ENCODE measurements at places on chromosomes 3 and 15. TPM values are rescaled to one million over a fixed set of nuclear protein-coding genes. Genes with fewer than 3 reads are reported as not detected.

GRCh38 chr3:195249858-195250464 lies 21.0 kb downstream of the XXYLT1 start:
- no peak for DNase-seq

DNA sequence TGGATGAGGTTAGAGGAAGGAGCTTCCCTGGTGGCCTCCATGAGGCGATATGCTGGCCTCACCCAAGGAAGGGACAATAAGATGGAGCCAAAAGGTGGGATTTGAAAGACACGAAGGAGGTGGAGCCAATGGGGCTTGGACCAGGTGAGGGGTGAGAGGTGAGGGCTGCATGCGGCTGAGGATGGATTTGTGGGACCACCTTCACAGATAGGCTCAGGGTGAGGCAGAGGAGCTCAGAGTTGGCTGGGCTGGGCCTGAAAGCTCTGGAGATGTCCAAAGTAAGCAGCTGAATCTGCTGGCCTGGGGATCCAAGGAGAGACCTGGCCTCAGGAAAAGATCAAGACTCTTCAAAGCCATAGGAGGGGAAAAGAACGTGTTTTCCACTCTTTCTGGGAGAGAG lies 49.8 kb downstream of the EXOG start:
- DNase-seq, result no peak

LZTFL1 gene
- total RNA-seq, result 10.4 TPM

GRCh38 chr3:36520241-36521006 lies 140.1 kb downstream of the STAC start:
- DNase-seq, result no peak

All from MG63 (cell line).